ENCODE measurements at places on chromosomes 5 and 9. TPM values are rescaled to one million over a fixed set of nuclear protein-coding genes. Genes with fewer than 3 reads are reported as not detected.

PLCXD3 gene
- total RNA-seq, result 0.02 TPM

EIF4EBP3 gene
- total RNA-seq, result not detected

CAMK2A gene
- total RNA-seq, result 0.02 TPM

CAVIN4 gene
- total RNA-seq, result 0.60 TPM

PCDH12 gene
- not detected for total RNA-seq

PTGDS gene
- total RNA-seq, result not detected

IL4 gene
- total RNA-seq, result not detected

PDE8B gene
- total RNA-seq, result not detected

ARHGEF39 gene
- total RNA-seq, result 16.9 TPM

DNA sequence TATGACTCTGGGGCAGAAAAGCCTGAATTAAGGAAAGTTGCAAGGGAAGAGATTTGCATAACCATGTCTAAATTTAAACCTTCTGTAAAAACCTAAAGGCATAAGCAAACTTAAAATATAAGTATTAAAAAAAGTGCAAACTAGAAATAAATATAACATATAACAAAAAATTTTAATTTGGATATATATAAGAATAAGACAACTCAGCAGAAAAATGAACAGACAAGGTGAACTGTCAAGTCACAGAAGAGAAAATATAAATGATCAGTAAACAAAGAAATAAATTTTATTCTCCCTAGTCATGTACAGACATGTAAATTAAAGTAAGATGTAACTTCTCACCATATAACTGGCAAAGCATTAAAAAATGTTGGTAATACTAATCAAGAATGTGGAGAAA is 37.0 kb downstream of the C5orf22 start:
- no peak for DNase-seq

DNA sequence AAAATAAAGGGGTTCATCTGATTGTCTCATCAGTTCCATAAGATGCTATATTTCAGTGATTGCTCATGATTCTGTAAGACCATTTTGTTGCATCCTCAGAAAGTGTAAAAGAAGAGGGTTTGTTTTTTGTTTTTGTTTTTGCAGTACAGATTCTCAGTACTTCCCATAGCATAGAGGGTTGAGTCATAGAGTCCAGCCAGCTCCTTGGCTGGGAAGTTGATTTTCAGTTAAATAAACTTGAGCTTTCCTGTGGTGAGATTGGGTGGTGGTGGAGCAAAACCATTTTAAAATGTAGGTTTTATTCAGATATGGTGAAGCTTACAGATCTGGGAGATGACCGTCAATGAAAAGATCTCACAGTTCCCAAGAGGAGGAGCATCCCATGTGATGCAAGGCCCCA is 48.2 kb downstream of the DAPK1 start:
- DNase-seq, result peak; percentile 52

- DNase-seq, result no peak
Measured at GRCh38 chr5:1200495-1201326, 684 bp upstream of the SLC6A19 start.

- no peak for DNase-seq
Measured at GRCh38 chr5:132251220-132251725, 6.2 kb upstream of the PDLIM4 start.

DNA sequence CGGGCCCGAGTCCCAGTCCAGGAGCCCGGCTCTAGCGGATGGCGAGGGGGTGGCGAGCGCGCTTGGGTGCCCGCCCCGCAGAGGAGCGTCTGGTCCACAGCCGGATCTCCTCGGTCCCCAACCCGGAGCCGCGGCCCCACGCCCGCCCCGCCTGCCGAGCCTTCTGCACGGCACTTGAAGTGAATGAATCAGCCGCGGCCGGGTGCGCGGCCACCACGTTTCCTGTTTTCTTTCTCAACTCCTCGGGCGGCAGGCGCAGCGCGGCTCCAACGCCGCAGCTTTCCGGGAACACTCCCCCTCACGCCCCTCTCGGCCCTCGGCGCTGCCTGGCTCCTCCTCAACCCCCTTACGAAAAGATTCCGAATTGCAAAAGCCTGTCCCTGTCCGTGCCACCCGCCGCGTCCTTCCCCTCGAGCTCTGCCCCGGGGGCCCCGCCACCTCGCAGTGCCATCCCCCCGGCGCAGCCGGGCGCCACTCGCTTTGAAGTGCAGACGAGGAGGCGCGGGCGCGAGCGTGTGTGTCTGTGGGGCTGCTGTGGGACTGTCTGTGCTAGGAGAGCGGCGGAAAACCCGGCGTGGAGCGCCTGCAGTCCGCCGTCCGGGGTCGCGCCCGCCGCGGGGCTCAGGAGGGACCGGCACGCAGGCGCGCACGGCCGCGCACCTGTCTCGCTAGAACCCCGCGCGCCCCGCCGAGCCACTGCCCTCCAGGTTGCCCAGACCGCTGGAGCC is 456.6 kb downstream of the RAB3C start:
- peak; percentile 61 for DNase-seq

DNA sequence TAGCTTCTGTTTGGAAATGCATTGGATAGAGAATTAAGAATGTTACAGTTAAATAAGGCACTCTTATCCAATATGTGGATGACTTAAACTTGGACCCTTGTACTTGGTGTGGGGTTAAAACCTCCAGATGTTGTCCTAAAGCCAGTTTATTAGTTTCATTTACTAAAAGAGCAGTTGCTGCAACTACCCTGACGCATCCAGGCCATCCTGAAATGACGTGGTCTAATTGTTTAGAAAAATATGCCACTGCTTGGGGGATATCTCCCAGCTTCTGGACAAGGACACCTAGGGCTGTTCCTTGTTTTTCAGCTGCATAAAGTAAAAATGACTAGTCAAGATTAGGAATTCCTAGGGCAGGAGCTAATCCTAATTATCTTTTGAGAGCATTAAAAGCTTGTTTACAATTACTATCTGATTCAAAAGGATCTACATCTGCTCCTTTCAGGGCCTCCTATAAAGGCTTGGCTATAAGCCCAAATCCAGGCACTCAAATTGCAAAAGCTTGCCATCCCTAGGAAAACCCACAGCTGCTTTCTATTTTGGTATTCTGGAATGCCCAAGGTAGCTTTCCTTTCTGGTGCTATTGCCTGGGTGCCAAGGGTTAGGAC is 45.7 kb upstream of the SLCO4C1 start:
- DNase-seq, result peak; percentile 58

- no peak for DNase-seq
Measured at GRCh38 chr5:163309914-163310313, 127.5 kb upstream of the CCNG1 start.

GRCh38 chr5:98157368-98157767 is 616.1 kb upstream of the RGMB start:
- no peak for DNase-seq

GRCh38 chr9:86843206-86843605 is 104.1 kb downstream of the GAS1 start:
- DNase-seq, result no peak

DNA sequence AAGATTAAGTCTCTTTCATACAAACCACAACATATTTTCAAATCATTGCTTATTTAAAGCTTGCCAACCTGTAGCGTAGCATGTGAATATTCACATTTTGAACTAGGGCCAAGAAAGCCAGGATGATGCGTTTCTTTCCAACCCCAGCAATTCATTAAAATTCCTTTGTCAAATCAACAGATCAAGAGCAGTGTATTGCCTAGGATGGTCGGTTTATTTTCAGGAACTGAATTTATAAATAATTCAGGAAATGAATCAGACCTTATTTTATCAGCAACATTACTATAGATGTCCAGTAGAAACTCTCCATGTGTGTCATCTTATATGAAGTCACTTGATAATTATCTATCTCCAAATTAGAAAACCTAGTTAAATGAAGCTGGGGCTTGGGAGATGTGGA is 13.2 kb upstream of the AUH start:
- DNase-seq, result no peak

GRCh38 chr9:68625559-68625958 is 79.5 kb upstream of the PIP5K1B start:
- DNase-seq, result no peak

- DNase-seq, result no peak
Measured at GRCh38 chr9:123964761-123965160, 34.8 kb upstream of the DENND1A start.

- no peak for DNase-seq
Measured at GRCh38 chr5:150616506-150616905, 24.0 kb upstream of the SYNPO start.

Data from H4 (cell line).